ENCODE measurements at places on chromosomes 2 and 18.
A peak's percentile ranks its signal among the peaks of the same experiment; 100 is the strongest.

DNA sequence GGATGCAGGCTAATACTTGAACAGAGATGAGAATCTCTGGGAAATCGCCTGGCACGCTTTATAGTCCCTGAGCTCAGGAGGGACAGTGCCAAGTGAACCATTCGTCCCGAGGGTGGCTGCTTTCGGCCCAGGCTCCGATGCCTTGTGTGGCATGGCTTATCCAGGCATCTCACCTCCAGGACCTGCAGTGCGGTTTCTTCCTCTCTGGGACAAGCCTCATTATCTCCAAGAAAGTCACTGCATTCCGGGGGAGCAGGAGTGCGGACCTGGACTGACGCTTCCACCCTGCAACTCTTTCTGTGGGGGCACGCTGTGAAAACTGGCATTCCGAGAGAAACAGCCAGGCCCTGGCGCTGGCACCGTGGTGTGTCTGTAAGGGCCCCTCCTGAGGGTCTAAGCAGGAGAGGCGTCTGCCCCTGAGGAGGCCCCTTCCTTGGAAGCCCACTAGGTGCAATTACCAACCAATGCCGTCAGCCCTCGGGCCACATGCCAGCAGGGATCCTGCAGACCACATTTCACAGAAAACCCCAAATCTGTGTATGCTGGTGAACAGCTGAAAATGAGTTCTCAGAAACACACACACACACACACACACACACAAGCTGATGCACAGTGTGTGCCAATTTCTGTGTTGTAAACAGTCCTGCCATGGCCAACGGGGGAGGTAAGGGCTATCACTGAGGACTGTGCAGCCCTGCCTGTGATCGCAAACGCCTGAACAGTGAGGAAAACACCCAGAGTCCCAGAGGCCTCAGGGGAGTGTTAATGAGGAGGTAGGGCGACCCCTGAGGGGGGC is 351.9 kb upstream of the SALL3 start:
- DNase-seq, result no peak

DNA sequence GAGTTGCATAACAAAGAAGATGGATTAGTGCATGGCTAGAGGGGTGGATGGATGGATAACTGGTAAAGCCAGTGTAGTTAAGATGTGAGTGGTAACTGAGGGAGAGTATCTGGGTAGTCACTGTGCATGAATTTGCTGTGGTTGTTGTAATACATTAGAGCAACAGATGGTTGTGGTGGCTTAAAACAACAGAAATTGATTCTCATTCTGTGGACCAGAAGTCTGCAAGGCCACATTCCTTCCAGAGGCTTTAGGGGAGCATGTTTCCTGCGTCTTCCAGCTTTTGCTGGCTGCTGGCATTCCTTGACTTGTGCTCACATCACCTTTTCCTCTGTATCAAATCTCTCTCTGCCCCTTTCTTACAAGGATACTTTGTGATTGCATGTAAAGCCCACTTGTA is 155.4 kb downstream of the ASB1 start:
- no peak for DNase-seq

DNA sequence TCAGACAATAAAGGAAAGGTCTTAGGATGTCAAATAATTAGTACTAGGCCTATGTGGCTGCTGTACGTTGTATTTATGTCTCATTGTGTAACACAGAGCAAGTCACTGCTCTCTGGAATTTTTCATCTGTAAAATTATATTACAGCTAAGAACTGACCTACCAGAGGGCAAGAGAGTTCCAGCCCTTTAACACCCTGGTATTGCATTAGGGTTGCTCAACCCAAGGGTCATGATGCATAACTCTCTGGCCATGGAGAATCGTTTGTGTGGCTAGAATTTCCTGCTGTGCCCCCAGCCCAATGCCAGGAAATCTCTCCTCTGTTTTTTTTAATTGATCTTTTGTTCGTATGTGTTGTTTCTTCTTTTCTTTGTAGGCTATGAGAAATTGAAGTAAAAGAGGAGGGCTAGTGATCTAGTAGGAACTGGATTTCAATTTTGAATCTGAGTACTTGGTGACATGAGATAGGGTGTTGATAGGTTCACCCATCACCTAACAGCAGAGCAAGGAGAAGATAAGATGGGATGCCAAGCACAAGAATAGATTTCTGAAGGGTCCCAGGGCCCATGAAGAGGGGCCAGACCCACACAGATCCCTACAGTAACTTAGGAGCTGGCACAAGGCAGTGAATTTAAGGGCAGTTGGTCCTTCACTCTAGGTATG is 571.2 kb upstream of the TNP1 start:
- no peak for DNase-seq

DNA sequence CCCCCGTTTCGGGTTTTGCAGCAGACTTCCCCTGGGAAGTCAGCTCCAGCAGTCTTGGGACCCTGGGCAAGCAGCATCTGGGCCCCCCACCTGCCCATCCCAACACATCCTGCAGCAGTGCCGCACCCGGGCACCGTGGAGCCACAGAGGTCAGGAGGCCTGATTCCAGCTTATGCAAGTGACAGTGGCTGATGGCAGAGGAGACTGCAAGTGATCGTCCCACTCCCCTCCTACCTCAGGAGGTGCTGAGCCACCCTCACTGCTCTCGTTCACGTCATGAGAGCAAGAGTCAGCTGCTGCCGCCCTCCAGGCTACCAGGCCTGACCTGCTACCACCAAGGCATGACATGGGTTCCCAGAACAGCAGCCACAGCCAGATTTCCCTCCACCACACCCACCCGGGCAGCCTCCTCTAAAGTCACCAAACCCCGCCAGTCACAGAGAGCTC is 18.2 kb downstream of the COX7A2L start:
- DNase-seq, result no peak

DNA sequence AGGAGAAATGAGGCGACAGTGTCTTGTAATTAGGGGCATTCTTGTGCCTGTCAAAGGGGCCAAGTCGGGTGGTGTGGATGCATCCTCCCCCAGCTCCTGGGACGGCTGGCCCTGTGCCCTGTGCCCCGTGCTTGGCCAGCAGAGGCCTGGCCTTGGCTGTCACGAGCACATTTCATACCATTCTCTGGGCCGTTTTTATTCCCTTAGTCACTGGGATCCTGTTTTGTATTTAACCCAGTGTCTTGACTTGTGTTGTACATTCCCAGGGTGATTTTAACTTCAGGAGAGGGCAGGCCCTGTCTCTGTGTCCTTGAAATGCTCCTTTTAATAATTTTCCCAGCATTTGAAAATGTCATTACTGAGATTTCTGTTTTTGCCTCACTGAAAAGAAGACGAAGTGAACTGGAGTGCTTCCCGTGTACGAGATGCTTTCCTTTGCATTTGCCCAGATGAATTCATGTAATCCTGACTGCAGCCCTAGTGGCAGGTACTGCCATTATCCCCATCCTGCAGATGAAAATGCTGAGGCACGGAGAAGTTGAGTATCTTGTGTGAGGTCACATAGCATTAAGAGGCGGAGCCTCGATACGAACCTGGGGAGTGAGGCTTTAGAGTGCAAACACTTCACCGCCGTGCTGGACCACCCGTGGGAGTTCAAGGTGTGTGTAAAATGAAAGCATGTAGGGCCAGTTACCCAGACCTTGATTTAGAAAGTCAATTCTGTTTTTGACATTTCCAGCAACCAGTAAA is 57.0 kb downstream of the SH3RF3 start:
- DNase-seq, result no peak

DNA sequence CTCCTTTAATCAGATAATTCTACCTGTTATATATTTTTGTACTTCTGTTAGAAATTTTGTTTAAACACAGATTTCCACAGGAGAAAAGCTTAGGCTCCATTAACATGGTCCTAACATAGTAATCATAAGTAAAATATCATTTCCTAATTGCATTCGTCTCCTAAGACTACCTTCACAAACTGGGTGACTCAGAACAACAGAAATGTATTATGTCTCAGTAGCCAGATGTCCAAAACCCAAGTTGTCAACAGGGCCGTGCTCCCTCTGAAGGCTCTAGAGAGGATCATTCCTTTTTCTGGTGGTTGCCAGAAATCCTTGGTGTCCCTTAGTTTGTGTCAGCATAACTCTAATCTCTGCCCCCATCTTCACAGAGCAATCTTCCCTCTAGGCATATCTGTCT is 5.4 kb downstream of the FBXO15 start:
- no peak for DNase-seq

DNA sequence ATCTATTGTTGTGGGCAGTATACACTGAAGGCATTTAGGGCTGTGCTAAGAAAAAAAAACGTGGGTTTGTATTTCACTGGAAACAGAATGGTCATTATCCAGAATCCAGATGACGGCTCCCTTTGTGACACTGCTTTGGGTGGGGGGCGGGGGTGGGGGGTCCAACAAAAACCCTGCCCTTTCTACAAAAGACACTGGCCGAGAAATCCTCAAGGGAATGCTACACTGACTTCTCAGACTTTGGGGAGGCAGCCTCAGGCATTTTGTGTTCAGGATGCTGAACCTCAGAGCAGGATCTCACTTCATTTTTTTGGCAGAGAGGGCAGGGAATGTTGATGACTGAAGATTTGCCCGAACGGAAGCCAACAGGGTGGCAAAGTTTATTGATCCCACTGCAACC is 417.1 kb downstream of the HRH4 start:
- no peak for DNase-seq

DNA sequence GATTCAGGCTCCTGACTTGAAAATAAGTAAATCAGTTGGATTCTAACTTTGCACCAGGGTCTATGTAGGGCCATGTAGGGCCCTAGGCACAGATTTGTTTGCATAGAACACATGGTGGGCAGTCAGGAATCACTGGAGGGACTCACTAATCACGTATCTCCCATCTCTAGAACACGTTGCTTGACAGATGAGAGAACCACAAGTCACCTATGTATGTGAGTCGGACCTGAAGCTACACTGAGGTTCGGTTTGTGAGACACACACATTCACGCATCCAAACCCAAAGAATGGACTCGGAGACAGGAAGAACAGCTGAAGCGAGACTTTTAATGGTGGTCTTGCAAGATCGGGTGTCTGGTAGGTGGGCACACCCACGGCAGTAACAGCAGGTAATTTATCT is 157.0 kb downstream of the ZNF516 start:
- no peak for DNase-seq

DNA sequence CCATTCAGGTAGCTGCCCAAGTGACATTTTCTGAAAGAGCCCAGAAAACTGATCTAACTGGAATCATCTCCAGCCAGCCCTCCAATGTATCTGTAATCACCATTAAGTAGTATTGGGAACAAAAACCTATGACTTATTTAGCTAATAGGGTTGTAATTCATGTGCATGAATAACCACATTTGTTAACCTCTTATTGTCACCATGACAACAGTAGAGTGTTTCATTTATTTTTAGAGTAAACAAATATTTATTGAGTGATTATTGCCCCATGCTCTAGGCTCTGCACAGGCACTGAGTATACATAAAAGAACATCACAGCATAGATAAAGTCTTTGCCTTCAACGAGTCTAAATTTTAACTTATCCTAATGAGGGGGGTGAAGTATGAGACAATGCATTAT is 265.4 kb upstream of the UBE2E3 start:
- no peak for DNase-seq

- DNase-seq, result no peak
Measured at GRCh38 chr2:98538280-98539041, 69.9 kb downstream of the COA5 start.

DNA sequence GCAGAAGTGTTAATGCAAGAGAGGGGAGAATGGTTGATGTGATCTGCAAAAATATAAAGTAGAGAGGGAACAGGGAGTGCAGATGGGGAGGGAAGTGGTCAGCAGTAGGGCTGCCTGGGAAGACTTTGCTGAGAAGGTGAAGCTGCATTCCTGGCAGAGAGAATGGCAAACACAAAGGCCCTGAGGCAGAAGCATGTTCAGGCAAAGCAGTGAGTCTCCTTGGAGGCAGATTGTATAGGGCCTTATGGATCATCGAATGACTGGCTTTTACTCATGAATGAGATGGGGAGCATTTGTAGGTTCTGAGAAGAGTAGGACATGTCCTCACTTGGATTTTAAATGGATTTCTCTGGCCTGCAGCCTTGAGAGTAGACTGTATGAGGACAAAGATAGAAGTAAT is 9.5 kb downstream of the ITGA6 start:
- DNase-seq, result no peak

- DNase-seq, result no peak
Measured at GRCh38 chr2:17299891-17300540, 218.2 kb downstream of the RAD51AP2 start.

GRCh38 chr2:2557475-2557874 is 226.4 kb upstream of the MYT1L start:
- DNase-seq, result no peak

DNA sequence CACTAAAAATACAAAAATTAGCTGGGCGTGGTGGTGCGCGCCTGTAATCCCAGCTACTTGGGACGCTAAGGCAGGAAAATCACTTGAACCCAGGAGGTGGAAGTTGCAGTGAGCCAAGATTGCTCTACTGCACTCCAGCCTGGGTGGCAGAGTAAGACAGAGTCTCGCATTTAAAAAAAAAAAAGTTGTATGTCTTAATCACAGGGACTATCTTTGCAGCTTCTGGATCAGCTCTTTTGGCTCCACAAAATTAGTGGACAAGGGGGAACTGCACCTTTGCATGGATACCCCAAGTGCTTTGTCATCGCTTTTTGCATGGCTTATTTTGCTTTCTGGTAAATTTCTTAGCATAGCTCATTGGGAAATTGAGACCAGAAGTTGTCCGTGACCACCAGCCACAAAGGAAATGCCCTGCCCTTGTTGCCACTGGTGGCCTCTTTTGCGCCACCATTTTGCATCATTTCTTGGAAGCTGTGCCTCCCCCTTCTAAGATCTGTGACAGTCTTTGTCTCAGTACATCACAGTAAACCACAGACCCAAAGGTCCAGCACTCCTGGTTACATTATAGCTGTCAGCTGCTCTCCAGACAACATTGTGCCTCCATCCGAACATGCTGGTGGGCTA is 43.9 kb upstream of the PCBP1 start:
- DNase-seq, result peak; percentile 83

DNA sequence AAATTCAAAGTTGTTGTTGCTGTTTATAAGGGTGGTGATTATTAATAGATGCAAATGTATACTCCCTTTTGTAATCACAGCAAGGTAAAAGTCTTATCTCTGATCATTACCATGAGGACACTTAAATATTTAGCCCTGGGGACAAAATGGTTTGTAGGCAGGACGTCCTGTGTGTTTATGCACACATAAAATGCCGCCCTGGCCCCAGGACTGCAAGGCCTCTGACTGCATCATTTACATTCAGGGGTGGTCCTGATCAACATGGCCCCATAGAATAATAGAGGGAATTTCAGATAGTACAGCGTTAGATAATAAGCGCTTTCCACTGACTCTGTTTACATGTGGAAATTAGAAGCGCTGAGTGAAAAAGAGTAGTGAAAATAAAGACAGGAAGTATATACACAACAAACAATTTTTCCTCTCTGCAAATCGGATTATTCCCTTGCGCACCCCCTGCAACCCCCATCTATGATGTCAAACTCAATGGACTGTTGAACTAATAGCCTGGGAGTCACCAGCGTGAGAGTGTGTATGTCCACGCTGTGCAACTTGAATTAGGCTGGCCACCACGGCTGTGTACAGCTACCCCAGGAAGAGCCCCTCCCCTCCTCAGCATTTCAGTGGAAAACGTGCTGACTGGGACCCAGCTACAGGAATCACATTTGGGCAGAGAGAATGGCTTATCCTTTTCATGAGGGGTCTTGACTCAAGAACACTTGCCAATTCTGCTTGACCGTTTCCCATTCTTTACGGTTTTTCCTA is 291.5 kb downstream of the SOX11 start:
- no peak for DNase-seq

- no peak for DNase-seq
Measured at GRCh38 chr18:525036-525797, 24.7 kb upstream of the COLEC12 start.

All from hematopoietic multipotent progenitor cell treated with erythropoietin and hydrocortisone succinate and interleukin-3 and kit ligand, for 6 days (in vitro differentiated cells).